GM12864 (cell line): ENCODE measurements at places on chromosomes 1 and 21.

GRCh38 chr1:15028102-15028501 lies 125.4 kb upstream of the TMEM51 start:
- DNase-seq: no peak

DNA sequence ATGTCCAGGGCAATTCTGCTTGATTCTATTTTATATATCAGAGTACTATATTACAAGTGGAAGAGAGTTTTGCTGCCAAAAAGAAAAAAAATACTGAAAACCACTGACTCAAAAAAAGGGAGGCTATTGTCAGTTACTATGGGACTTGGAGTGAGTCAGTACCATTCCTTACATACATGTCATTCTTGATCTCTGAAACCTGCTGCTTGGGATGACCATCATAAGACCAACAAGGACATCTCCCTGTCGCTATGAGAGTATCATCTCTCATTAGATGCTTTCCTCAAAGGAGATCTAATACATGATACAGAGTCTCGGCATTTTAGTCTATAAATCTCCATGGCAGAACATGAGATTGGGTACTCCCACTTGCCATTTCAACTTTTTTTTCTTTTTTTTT lies 11.8 kb upstream of the INPP5B start:
- no peak for DNase-seq

- no peak for DNase-seq
These were observed 10.0 kb downstream of the PDPN start for GRCh38 chr1:13593511-13594131.

GRCh38 chr21:25987531-25987930 lies 183.0 kb downstream of the APP start:
- DNase-seq: no peak

- no peak for DNase-seq
These were observed 22.0 kb downstream of the FYB2 start for GRCh38 chr1:56797065-56797685.

DNA sequence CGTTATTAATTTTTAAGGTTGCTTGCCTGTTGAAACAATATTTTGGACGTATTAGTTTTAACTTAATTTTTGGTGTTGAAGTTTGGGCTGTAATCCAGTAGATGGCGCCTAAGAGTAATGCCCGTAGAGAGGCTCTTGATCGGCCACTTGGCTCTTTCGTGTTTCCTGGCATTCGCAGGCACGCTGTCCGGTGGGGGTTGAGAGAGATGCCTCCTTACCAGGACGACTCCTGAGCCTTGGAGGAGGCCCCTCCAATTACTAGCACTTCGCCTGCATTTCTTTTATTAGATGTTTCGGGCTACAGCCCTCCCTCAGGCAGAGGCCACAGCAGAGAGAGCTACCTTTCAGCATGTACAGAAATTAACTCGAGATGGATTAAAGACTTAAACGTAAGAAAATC lies 12.0 kb downstream of the OR2M4 start:
- peak; percentile 12 for DNase-seq

GRCh38 chr1:153288634-153289275 lies 24.0 kb downstream of the PGLYRP3 start:
- no peak for DNase-seq
